ENCODE measurements at places on chromosomes 13 and 19. TPM values are rescaled to one million over a fixed set of nuclear protein-coding genes. Genes with fewer than 3 reads are reported as not detected.

Gene LRRC8E
- total RNA-seq: 0.66 TPM

Gene KCTD4
- 2.1 TPM for total RNA-seq

Gene EFNA2
- 2.1 TPM for total RNA-seq

Gene ZNF560
- 0.79 TPM for total RNA-seq

Gene PROZ
- not detected for total RNA-seq

Gene RAB8A
- total RNA-seq: 59.0 TPM

GRCh38 chr19:6260912-6261650 lies 18.7 kb downstream of the MLLT1 start:
- peaks cover 69% of the 10 kb centered on the region for H3K36me3 ChIP-seq
- DNase-seq: no peak
- H3K4me1 ChIP-seq: peaks cover 23% of the 10 kb centered on the region
- no peak overlapping the region for H3K27ac ChIP-seq
- no peaks in the 10 kb centered on the region for H3K27me3 ChIP-seq
- H3K4me3 ChIP-seq: no peak overlapping the region

DNA sequence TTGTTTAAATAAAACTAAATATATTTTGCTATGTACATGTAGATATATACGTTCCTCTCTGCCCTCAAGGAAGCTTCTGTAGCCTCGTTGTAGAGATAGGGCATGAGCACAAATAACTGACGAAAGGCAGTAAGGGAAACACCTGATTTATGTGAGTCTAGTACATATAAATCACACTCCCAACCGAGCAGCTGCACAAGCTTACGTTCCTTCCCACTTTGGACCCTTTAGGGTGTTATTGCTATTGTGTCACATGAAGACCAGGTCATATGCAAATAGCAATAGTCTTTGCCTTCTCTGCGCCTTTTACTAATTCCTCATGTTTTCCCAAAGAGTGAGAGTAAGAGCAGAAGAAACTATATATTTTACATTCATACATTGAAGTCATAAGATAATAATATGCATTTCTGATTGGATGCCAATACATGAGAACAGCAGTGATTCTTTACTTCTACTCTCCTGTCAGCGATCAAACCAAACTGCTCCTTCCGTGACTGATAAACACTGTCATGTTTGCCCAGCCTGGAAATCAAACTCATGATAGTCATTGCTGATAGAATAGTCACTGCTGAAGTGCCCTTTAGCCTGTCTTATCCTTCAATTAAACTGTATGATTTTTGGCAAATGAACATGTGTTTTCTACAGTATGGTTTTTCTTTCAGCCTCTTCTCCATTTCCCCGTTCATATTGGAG lies 127.2 kb upstream of the MAB21L1 start:
- H3K4me1 ChIP-seq: peaks cover 5% of the 10 kb centered on the region
- no peak for DNase-seq
- no peaks in the 10 kb centered on the region for H3K27me3 ChIP-seq
- H3K27ac ChIP-seq: no peak overlapping the region

GRCh38 chr13:22173610-22174009 lies 502.7 kb downstream of the FGF9 start:
- DNase-seq: no peak
- no peaks in the 10 kb centered on the region for H3K4me1 ChIP-seq
- H3K27me3 ChIP-seq: no peaks in the 10 kb centered on the region
- H3K36me3 ChIP-seq: no peaks in the 10 kb centered on the region
- no peak overlapping the region for H3K4me3 ChIP-seq
- no peak overlapping the region for H3K27ac ChIP-seq

GRCh38 chr19:34067861-34068271 lies 104.4 kb upstream of the LSM14A start:
- no peaks in the 10 kb centered on the region for H3K4me1 ChIP-seq
- H3K4me3 ChIP-seq: no peak overlapping the region
- DNase-seq: no peak
- no peaks in the 10 kb centered on the region for H3K36me3 ChIP-seq
- H3K27me3 ChIP-seq: no peaks in the 10 kb centered on the region

DNA sequence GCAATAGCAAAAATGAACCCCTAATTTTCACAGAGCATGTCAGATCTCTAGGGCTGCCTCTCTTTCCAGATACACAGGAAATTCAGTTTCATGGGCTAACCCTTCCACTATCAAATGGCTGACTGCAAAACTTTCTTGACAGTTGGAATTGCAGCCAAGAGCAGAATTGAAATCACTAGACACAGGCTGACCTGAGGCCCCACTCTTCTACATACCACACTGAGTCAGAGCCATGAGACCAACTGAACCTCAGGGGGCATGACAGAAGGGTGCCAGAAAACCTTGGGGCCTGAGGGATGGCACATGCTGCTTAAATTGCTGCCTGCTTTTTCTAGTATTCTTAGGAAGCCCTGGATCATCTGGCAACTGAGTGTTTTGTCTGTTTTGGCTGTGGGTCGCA lies 1.7 kb upstream of the DLEU7 start:
- H3K27ac ChIP-seq: no peak overlapping the region
- H3K27me3 ChIP-seq: no peaks in the 10 kb centered on the region
- no peak for DNase-seq
- H3K36me3 ChIP-seq: no peaks in the 10 kb centered on the region
- no peak overlapping the region for H3K4me3 ChIP-seq
- peaks cover 15% of the 10 kb centered on the region for H3K4me1 ChIP-seq

GRCh38 chr19:54040003-54040402 lies 23.7 kb downstream of the VSTM1 start:
- H3K27me3 ChIP-seq: peaks cover 2% of the 10 kb centered on the region
- H3K27ac ChIP-seq: no peak overlapping the region
- H3K36me3 ChIP-seq: no peaks in the 10 kb centered on the region
- no peak for DNase-seq
- no peaks in the 10 kb centered on the region for H3K4me1 ChIP-seq
- no peak overlapping the region for H3K4me3 ChIP-seq

- no peak overlapping the region for H3K4me3 ChIP-seq
- no peak overlapping the region for H3K27ac ChIP-seq
- H3K4me1 ChIP-seq: peaks cover 5% of the 10 kb centered on the region
- H3K36me3 ChIP-seq: no peaks in the 10 kb centered on the region
- DNase-seq: no peak
Measured at GRCh38 chr13:44867825-44868224, 121.4 kb downstream of the NUFIP1 start.

DNA sequence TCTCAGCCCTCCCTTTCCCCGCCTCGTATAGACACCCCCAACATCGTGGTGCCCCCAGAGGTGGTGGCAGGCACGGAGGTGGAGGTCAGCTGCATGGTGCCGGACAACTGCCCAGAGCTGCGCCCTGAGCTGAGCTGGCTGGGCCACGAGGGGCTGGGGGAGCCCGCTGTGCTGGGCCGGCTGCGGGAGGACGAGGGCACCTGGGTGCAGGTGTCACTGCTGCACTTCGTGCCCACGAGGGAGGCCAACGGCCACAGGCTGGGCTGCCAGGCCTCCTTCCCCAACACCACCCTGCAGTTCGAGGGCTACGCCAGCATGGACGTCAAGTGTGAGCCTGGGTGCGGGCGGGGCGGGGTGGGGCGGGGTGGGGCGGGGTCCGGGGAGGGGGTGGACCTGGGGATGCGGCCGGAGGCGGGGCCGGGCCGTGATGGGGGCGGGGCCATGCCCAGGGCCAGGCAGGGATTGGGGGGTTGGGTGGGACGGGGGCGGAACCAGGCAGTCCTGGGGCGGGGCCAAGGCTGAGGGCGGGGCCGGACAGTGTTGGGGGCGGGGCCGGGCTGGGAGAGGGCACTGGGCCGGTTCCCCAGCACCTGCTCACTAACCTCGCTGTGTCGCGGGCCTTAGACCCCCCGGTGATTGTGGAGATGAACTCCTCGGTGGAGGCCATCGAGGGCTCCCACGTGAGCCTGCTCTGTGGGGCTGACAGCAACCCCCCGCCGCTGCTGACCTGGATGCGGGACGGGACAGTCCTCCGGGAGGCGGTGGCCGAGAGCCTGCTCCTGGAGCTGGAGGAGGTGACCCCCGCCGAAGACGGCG lies 7.8 kb downstream of the MAG start:
- DNase-seq: no peak
- peaks cover 12% of the 10 kb centered on the region for H3K36me3 ChIP-seq
- H3K4me3 ChIP-seq: no peak overlapping the region

GRCh38 chr13:99342723-99343315 lies 35.6 kb upstream of the GPR183 start:
- no peak overlapping the region for H3K27ac ChIP-seq
